ENCODE measurements at places on chromosomes 5 and 9. TPM values are rescaled to one million over a fixed set of nuclear protein-coding genes. Genes with fewer than 3 reads are reported as not detected.

GRCh38 chr5:115963566-115963965 is 1.3 kb downstream of the LVRN start:
- no peak for DNase-seq

GRM6 gene
- not detected for total RNA-seq

DNA sequence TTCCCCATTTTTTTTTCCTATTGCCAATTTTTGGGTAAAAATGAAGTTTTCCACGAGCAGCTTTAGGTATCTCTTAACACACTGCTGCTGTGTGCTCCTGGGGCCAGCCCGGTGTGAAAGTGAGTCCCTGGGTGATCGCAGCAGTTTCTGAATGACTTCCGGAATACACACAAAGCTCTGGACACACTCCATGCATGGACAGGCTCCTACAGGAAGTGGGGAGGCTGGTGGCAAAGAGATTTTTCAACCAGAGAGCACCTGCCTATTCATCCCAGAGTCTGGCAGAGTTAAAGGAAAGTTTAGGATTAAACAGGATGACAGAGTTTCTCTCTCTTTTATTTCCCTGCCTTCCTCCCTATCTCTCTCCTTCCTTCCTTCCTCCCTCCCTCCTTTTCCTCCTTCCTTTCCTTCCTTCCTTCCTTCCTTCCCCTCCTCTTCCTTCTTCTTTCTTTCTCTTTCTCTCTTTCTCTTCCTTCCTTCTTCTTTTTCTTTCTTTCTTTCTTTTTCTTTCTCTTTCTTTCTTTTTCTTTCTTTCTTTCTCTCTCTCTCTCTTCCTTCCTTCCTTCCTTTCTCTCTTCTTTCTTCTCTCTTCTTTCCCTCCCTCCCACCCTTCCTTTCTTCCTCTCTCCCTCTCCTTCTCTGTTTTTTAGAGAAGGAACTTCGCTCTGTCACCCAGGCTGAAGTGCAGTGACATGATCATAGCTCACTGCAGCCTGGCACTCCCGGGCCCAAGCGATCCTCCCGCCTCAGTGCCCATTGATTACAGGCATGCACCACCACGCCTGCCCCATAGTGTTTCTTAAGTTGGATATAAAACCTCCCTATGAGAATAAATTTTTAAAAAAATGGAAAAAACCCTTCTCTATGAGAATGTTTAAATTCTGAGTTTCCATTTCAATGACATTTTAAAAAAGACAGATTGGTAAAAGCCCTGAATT is 38.7 kb upstream of the UBTD2 start:
- peak; percentile 42 for DNase-seq

DNA sequence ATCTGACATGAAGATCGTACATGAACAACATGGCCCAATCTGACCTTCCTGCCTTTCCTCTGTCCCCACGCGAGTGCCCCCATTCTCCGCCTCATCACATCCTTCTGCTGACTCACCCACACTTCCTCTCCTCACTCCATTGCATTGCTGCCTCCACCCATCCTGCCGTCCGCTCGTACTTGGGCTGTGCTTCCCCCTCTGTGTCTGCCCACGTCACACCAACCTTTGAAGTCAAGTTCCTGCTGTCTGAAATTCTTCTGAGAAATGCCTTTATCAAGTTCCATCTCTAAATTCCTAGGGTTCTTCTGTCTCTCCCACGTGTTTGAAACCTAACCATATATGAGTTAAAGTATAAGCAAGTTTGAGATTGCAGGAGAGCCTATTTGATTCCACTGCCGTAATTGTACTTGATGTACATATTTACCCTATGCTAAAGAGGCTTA is 18.0 kb upstream of the STARD4 start:
- DNase-seq: peak; percentile 86

- no peak for DNase-seq
These were observed 6.2 kb upstream of the SPINK4 start for GRCh38 chr9:33233626-33234342.

SLIT3 gene
- total RNA-seq: 32.2 TPM

DNA sequence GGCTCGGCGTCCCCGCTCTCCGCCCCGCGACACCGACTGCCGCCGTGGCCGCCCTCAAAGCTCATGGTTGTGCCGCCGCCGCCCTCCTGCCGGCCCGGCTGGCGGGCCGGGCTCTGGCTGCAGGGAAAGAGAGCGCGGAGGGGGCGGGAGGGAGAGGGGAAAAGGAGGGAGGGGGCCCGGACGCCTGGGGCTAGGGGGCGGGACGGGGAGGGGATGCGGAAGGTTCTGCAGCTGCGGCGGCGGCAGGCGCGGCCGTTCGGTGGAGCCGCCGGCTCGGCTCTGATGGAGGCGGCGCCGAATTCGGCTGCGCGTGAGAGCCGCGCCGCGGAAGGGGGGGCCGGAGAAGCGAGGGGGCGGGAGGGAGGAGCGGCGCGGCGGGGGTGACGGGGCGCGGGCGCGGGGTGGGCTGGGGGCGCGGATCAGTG is at the start of gene MARCHF11:
MARCHF11 (minus strand) TSS at position 281 of the 425 bp plus-strand sequence; CDS start at position 65, 216 bp downstream.
- DNase-seq: no peak

NR4A3 gene
- total RNA-seq: 3.9 TPM

DNA sequence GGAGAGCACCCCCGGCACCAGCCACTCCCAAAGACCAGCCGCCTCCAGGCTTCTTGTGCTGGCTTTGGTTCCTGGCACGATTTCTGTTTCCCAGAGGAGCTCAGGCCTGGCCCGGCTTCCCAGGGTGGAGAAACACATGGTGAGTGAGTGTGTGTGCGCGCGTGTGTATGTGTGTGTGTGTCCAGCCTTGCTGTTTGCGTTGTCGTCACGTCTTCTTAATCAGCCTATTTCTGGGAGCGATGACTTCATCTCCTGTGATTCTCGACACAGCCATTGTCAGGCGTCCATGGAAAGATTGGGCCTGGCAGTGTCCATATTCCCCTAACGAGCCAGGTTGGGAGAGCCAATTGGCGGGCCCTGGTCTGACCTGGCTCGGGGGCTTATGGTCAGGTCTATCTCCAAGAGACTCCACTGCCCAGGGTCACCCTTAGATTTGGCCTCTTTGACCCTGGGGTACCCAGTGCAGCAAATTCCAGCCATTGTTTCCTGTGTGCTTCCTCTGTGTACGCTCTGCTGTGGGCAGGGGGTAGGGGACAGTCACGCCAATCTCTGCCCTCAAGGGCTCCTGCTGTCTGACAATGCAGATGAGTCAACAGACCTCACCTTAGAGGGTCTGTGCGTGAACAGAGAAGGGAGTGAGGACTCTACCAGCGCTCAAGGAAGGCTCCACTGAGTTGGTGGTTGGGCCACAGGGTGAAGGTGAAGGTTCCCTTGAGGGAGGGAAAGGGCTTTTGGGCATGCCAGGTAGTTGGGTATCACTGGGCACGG is 73.8 kb downstream of the DAB2IP start:
- DNase-seq: peak; percentile 99

ORM1 gene
- not detected for total RNA-seq

- DNase-seq: no peak
These were observed 337.6 kb downstream of the FGF10 start for GRCh38 chr5:44051591-44051990.

DNA sequence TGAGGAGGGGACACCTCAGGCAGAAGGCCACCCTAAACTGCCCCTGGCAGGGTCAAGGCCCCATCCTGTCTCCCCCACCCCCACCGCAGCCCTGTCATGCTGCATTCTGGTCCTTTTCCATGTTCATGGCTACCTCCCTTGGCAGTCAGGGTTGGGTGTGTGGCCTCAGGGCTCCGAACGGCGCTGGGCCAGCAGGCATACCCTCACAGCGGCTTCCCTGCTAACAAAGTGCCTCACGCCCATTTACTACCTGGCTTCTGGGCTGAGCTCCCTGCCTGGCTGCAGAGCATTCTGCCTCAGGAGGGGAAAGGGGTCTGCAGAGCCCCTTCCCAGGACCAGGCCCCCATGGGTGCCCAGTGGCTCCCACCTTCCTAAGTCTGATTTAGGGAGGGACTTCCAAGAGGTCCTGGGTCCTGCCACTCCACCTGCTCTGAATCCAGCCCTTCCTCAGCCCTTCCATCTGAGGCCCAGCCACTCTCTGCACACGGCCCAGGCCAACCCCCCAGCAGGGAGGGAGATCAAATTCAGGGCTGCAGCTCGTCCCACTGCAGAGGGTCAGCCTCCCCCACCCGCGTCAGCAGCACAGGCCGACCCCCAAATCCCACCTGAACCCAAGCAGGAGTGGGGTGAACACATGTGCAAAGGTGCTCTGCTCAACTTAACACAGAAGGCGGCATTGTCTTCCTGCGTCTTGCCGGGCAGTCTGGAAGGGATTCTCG is 115.9 kb upstream of the PHYKPL start:
- DNase-seq: no peak

PCSK1 gene
- total RNA-seq: 0.68 TPM

PCDHA10 gene
- total RNA-seq: 2.5 TPM

BTNL8 gene
- not detected for total RNA-seq

SH3RF2 gene
- total RNA-seq: 1.4 TPM

ERP44 gene
- total RNA-seq: 10.6 TPM

DNA sequence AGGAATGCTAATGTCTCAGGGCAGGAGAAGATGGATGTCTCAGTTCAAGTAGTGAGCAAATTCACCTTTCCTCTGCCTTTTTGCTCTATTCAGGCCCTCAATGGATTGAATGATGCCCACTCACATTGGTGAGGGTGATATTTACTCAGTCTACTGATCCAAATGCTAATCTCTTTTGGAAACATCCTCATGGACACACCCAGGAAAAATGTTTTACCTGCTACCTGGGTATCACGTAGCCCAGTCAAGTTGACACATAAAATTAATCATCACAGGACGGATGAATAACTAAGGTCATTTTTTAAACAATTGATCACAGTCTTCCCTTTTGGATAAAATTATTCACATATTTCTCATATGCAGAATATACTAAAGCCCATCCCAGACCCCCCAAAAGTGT is 63.0 kb upstream of the JAK2 start:
- no peak for DNase-seq

CNTNAP3B gene
- 26.0 TPM for total RNA-seq
